ENCODE measurements at places on chromosomes 13 and 19.

- no peak for DNase-seq
These were observed 150.9 kb downstream of the LACC1 start for GRCh38 chr13:44030615-44031014.

DNA sequence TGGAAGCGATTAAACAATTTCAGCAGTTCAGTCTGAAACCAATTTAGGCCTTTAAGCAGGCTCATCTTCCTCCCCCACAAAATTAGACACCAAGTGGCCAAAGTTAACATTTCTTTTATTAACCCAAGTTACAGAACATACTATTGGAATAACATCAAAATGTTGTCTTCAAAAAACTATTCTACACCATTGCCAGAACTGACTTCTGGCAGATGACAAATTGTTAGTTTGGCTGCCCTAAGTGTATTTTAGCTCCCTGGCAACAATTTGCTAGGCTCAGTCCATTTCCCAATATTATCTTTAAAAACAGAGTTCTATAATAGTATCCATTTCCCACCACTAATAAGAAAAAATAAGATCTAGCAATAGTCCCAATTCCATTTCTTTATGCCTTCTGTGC, 107.8 kb downstream of the SGCG start:
- DNase-seq = no peak

GRCh38 chr19:40089462-40089861, 1.3 kb downstream of the ZNF780A start:
- DNase-seq = no peak

GRCh38 chr13:108283110-108283509, 13.6 kb downstream of the TNFSF13B start:
- no peak for DNase-seq

DNA sequence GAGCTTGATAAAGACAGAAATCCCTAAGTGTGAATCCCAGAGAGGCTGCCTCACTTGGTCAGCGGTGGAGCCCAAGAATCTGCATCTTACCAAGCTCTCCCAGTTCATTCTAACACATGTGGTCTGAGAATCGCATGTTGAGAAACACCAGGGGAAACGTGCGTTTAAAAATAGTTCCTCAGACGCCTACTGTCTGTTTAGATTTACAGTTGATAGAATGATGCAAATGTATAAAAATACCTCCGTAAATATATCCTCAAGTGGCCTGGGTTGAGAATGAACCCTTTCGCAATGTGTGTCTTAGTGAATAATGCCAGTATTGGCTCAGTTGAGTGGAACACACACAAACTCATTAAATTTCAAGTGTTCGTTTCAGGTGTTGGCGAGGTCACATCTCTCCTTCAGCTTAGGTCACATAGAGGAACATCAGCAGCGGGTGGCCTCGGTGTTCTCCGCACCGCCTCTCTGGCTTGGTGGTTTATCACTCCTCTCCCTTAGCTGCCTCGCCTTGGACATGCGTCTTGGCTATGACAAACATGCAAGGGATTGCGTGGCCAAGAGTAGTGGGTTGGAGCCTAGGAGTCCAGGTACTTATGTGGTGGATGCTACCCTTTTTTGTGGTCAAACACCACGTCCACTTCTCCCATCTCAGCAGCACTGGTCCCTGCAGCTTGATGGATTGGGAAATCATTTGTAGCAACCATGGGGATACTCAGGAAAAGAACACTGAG, 117.6 kb upstream of the SPATA13 start:
- no peak for DNase-seq

- peak; percentile 62 for DNase-seq
These were observed 10.2 kb downstream of the OXGR1 start for GRCh38 chr13:96984051-96984508.

DNA sequence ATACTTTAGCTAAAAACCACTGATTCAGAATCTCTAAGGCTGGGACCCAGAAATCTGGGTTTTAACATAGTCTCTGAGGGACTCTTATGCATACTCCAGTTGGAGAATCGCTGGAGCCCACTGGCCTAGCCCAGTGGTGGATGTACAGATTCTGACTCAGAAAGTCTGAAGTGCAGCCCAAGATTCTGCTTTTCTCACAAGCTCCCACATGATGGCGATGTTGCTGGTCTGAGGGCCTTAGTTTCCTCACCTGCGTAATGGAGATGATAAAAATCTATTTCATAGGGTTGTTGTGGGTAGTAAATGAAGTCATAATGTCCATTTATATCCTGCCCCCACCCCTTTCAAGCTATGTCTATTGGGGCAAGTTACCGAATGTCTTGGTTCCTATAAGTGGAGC, 7.7 kb upstream of the CDADC1 start:
- DNase-seq = peak; percentile 50

DNA sequence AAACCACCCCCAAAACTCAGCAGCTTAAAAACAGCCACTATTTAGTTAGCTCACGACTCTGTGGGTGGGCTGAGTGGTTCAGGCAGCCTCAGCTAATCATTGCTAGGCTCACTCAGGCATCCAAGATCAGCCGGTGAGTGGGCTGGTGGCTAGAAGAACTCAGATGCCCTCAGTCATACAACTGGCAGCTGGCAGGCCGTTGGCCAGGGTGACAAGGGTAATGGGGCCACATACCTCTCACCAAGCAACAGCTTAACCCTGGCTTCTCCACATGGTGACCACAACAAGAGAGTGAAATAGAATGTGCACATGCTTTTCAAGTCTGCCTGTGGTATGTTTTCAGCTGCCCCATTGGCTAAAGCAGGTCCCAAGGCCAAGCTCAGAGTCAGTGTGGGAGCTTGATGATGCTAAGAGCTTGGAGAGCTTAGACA, 435.4 kb upstream of the TSHZ3 start:
- DNase-seq = no peak

DNA sequence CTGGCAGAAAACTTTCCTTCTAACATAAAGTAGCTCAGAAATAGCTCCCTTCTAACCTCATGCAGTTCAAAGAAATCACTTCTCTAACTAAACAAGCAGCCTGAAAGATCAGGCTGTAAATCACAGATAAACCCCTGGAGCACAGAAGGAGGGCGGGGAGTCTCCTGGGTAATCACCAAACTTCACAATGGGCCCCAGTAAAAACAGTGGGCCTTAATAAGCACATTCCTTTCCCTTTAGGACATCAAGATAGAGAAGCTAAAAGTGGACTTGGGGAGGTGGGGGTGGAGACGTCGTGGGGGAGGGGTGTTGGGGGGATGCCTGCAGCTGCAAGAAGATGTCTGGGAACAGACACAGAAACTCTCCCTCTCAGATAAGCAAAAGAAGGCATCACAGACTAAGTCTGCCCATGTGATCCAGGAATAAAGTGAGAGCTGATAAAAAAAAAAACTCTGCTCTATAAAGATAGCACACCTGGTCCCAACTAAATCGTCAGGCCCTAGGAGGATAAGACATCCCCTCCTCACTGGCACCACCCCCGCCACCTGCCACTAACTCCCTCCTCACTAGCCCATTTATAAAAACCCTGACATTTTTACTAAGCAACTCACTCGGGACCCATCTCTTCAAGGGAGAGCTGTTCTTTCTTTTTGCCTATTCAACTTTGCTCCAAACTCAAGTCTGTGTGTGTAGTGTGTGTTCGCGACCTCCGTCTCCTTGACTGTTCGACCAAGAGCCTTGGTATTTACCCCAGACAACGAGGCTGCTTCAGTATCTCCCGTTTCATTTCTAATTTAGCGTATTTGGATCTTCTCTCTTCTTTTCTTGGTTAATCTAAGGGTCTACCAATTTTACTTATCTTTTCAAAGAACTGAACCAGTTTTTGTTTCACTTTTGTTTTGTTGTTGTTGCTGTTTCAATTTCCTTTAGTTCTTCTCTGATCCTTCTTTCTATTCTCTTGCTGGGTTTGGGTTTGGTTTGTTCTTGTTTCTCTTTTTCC, 31.7 kb downstream of the DNAJC15 start:
- DNase-seq = peak; percentile 56

GRCh38 chr13:21800837-21801616, 130.2 kb downstream of the FGF9 start:
- peak; percentile 36 for DNase-seq

- peak; percentile 69 for DNase-seq
These were observed 25.7 kb upstream of the CCNE1 start for GRCh38 chr19:29785955-29786589.

DNA sequence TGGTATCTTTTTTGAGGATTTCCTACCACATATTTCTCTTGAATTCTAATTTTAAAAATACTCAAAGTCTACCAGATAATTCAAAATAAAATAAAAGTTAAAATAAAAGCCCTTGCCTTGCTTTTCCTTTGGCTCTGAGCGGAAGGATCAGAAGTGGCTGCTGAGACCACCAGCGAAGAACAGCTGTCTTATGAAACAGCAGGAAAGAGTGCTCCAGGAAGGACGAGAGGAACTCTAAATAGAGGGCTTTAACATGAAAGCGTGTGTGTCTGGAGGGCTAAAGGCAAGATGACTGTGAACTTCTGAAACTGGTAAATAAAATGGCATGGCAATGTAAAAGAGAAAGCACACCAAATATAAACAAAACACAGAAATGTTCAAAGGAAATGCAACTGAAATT, 521.5 kb upstream of the SPRY2 start:
- no peak for DNase-seq

- peak; percentile 50 for DNase-seq
These were observed 3.9 kb downstream of the PRRG2 start for GRCh38 chr19:49585023-49585422.

DNA sequence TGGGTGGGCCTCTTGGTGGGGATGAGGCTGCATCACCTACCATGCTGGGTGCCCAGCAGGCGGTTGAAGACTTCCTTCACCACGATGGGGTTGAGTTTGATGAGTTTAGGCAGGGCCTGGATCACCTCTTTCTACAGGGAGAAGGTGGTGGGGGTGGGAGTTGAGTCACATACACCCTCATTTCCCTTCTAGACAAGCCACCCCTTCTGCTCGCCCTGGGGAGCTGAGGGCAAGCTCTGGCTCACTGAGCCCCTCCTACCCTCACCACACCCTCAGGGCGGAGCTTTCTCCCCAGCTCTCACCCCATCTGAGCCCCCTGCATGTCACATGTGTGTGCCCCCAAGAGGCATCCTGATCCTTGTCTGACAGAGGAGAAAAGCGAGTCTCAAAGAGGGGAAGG, 7.6 kb upstream of the RSPH6A start:
- no peak for DNase-seq

DNA sequence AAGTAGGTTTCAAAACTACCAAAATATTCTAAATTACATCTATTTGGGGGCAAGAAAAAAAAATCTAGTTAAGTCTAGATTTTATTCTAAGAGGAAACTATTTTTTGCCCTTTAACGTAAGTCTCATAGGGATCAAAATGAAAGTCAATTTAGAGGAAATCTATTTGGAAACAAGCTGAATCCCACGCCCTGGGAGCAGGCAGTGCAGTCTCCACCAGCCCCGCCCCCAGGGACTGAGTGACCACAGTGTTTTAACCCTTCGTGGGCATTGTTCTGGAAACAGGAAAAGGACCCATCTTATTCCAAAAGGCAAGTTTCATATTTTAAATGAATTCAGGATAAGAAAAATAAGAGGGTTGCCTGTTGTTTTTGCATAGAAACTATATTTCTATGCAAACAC, 209.7 kb downstream of the SPRY2 start:
- DNase-seq = peak; percentile 75

DNA sequence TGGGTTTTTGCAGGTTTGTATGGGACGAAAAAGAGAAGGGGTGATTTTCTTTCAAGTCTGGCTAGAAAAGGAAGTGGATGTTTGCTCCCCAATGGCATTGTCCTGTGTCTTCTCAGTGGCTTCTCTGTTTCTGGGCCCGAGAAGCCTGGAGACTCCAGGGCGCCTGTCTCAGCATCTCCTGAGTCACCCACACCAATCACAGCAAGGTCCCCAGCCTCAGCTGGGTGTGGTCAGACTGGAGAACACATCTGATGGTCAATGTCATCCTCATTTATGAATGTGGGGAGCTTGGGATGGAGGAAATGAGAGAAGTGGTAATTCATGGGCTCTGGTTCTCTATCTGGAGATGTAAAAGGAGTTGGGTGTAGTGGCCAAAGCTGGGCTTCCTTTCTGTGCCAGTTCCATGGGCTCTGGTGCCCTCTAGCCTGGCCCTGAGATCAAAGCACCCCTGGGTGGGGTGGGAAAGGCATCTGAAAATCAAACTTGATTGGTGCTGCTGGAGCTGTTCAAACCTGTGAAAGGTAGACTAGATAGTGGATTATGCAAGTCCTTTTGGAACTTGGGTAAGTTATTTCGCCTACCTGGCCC, 13.4 kb downstream of the RASL11A start:
- no peak for DNase-seq

GRCh38 chr13:27810009-27810408, 17.7 kb downstream of the GSX1 start:
- no peak for DNase-seq

- no peak for DNase-seq
These were observed 244.8 kb downstream of the COG6 start for GRCh38 chr13:39900106-39900750.

DNA sequence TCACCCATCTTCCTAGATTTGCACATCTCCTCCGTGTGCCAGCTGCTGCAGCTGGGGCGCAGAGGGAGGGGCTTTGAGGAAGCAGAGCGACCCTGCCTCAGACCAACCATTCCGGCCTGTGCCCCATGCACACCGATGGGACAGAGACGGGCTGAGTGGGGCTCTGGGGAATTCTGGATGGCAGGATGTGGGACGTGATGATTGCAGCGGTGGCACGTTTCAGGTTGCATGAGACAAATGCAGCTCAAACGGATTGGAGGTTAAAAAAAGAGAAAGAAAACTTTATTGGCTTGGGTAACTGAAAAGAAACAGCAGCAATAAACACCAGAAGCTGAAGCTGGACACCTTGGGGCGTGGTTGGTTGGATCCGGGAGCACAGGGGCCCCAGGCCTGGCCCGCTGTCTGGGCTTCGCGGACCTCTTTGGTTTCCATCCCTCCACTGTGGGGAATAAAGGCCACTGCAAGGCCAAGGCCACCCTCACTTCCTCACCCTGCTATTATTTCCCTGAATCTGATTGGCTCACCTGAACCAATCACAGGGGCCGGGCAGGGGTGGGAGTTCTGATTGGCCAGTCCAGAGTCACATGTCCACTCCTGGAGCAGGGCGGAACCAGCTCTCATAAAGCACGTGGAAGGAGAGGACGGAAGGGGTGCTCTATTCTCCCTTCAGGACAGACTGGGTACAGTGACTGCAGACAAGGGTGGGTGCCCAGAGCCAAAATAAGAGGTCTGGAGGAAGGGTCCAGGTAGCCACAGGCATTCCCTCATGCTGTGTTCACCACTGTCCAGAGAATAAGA, 6.1 kb upstream of the ZNF787 start:
- peak; percentile 49 for DNase-seq

DNA sequence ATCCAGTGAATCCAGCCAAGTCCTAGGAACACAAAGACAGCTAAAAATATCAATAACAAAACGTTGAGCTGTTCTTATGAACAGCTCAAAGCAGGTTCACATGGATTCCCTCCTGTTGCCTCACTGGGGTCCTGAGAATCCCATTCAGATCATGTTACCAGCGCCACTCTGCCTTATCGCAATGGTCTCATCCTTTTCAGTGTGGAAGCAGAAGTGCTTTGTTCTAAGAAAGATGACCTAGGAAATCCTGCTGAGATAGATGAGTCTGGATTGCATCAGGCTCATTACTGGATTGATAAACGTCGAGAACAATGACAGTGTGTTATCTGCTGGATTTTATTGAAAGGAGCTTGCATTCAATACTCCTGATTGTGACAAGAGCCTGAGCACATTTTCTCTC, 87.0 kb downstream of the SLAIN1 start:
- peak; percentile 14 for DNase-seq
